Head of caudate nucleus (tissue), 42 donors: ENCODE measurements at places on chromosomes 2 and 18.

- no peak for DNase-seq
These were observed 4.6 kb upstream of the RHBDD1 start for GRCh38 chr2:226831266-226831665.

- DNase-seq, result no peak
These were observed 559.9 kb upstream of the ID2 start for GRCh38 chr2:8121826-8122513.

GRCh38 chr2:58594175-58594574 is 353.1 kb upstream of the FANCL start:
- no peak for DNase-seq

GRCh38 chr18:71168557-71169145 is 879.8 kb downstream of the SOCS6 start:
- no peak for DNase-seq

DNA sequence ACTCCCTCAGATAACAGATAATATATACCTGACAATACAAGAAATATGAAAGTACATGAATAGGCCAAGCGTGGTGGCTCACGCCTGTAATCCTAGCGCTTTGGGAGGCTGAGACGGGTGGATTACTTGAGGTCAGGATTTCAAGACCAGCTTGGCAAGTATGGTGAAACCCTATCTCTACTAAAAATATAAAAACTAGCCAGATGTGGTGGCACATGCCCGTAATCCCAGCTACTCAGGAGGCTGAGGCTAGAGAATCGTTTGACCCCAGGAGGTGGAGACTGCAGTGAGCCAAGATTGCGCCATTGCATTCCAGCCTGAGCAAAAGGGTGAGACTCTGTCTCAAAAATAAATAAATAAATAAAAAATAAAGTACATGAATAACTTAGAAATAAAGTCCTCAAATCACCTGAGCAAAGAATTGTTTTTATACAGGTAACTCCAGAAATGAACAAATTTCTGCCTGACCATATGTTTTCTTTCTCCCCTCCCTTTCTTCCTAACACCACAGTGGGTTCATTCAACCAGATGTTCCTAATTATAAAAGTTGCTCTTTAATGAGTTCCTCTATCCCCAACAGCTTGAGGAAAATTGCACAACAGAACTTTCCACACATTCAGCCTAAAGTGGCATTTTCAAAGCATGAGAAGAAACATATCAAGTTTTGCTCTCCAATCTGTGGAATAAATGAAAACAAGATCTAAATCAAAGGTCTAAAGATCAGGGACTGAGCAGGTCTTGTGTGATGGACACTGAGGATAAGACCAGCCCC is 33.6 kb upstream of the AP1S3 start:
- DNase-seq, result no peak
